ENCODE measurements at places on chromosomes 11 and 22. TPM values are rescaled to one million over a fixed set of nuclear protein-coding genes. Genes with fewer than 3 reads are reported as not detected.

The SLC17A6 gene
- total RNA-seq: not detected

The MRGPRF gene
- total RNA-seq: 5.9 TPM

The CDC42BPG gene
- 14.9 TPM for total RNA-seq

The OR52I1 gene
- not detected for total RNA-seq

The DNAJC4 gene
- 23.6 TPM for total RNA-seq

The GRIA4 gene
- 27.7 TPM for total RNA-seq

The PTPRCAP gene
- 9.2 TPM for total RNA-seq

The RAG2 gene
- total RNA-seq: not detected

The MAPK8IP2 gene
- 1.9 TPM for total RNA-seq

The F2 gene
- total RNA-seq: not detected

The PRG2 gene
- total RNA-seq: 1.1 TPM

The ZDHHC24 gene
- total RNA-seq: 12.9 TPM

The SLCO2B1 gene
- total RNA-seq: 23.9 TPM

The CARD18 gene
- total RNA-seq: not detected

The MS4A1 gene
- total RNA-seq: 1.6 TPM

The PRG3 gene
- not detected for total RNA-seq

DNA sequence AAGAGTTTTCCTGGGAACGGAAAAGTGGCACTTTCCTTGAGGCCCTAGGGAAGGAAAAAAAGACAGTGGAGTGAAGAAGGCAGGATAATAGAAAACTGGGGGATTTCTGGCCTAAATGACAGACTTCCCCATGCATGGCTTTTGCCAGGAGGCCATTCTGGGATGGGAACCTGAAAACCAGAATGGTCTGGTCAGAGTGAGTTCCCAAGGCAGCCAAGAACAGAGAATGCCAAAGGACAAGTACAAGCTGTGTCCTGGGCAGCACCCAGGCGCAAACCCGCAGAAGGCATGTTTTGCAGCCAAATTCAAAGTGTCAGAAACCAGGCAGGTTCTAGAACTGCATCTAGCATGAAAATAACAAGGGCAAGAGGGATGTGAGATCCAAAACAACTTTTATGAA is 162.4 kb downstream of the SPON1 start:
- peak; percentile 40 for DNase-seq

GRCh38 chr11:106497822-106498221 is 420.4 kb downstream of the AASDHPPT start:
- DNase-seq: no peak

DNA sequence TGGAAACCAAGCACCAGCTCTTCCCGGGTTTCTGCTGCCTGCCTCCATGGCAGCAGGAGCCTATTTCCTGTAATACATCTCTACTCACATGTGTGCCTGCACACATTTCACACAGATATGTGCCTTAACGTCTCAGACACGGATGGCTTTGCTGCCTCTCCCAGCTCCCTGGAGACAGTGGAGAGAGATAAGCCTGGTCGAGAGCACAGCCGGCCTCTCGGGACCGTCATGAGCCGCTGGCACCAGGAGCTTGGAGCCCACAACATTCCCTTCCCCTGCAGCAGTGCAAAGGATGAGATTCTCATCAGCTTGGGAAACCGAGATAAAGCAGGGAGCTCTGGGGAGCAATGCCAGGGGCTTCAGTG is 587.7 kb downstream of the BRD1 start:
- DNase-seq: no peak

- DNase-seq: no peak
These were observed 3.4 kb downstream of the YPEL4 start for GRCh38 chr11:57646194-57646798.

- DNase-seq: no peak
These were observed 189.3 kb downstream of the MIAT start for GRCh38 chr22:26846645-26847044.

DNA sequence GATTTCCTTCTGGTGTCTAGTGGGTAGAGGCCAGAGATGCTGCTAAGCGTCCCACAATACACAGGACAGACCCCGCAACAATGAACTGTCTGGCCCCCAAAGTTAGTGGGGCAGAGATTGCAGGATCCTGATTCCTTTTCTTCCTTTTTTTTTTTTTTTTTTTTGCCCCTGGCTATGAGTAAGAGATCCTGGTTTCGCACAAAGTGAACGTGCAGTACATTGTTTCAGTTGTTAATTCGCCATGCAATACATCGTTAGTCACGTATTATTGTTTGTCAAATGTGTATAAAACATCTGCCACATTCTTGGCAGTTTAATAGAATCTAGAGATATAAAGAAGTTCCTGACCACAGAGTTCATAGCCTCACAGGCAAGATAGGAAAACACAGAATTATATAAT is 20.2 kb downstream of the ST3GAL4 start:
- peak; percentile 10 for DNase-seq

GRCh38 chr11:118108513-118108912 is 21.8 kb upstream of the SMIM35 start:
- DNase-seq: no peak

DNA sequence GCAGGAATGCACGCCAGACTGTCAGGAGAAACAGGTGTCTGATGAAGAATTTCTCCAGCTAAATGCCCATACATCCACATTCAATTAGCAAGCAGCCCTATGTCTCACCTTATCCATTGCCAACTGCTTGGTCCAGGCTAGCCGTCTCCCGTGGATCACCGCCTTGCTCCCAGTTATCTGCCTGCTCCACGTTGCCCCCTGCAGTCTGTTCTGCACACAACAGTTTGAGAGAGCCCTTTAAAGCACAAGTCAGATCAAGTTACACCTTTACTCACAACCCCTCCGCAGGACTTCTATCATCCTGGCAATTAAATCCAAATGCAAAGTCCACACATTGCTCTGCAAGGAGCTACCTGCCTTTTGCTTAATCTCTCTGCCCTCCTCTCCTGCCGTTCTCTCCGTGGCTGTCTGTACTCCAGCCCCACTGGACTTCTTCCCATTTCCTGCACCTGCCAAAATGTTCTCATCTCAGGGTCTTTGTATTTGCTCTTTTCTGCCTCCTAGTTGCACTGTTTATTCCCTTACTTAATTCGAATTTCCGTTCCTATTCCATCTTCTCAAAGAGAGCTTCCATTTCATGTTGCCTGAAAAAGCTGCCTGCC is 185.3 kb upstream of the LARGE1 start:
- DNase-seq: no peak

GRCh38 chr11:109680127-109680526 is 258.1 kb downstream of the C11orf87 start:
- no peak for DNase-seq

DNA sequence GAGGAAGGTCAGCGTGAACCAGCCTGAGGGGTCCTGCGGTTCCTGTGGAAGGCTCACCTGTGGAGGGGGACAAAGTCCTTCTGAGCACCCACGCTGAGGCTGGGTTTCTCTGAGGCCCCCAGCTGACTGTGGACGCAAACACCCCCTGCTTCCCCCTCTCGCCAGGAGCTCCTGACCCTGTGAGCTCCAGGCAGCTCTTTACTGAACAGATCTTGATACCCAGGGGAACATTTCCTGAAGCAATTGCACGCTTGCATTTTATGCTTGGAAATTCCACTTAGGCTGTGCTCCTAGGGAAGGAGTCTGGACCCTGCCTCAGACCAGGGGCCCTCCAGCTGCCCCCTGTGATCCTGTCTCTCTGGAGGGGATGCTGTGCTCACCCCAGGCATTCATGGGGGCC is 454.2 kb upstream of the B3GAT1 start:
- DNase-seq: no peak

- no peak for DNase-seq
These were observed 686 bp downstream of the USP2 start for GRCh38 chr11:119380827-119381180.

- peak; percentile 98 for DNase-seq
These were observed at the start of gene TNKS1BP1 for GRCh38 chr11:57324886-57325734. TNKS1BP1 (minus strand) TSS chr11:57324952; CDS start chr11:57321885, 3,067 bp downstream.

- peak; percentile 45 for DNase-seq
These were observed 18.6 kb upstream of the SCN2B start for GRCh38 chr11:118194835-118195627.

DNA sequence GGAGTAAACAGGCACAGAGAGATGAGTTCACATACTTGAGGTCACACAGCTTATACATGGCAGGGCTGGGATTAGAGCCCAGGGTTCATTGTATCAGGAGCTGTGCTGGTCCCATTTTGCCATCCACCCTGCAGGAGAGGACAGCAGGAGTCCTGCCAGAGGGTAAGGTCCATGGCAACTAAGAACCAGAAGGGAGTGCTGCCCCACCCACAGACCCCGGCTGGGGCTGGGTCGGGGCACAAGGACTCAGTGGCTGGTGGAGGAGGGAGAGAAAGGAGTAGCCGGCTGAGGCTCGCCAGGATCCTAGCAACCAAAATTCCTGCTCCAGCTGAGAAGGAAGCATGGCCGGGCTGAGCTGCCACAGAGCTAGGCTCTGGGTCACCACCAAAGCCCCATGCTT is 25.9 kb upstream of the TP53I11 start:
- DNase-seq: no peak

GRCh38 chr11:82927264-82927880 is 25.8 kb downstream of the DDIAS start:
- no peak for DNase-seq

DNA sequence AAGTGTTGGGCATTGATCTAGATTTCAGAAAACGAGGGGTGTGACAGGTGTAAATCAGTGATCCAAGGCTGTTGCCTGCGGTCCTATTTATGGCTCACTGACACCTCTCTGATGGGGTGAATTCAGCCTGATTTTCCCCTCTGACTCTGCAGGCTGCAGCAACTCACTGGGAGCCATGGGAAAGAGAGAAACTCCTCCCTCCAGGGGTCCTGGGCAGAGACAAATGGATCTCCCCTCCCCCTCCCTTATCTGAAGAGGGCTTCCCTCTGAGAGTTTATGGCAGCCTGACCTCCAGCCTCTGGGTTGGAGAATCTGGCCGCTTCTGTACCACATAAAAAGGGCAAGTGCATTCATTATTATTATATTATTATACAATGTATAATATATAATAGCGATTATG is 1.8 kb upstream of the PKNOX2 start:
- no peak for DNase-seq

DNA sequence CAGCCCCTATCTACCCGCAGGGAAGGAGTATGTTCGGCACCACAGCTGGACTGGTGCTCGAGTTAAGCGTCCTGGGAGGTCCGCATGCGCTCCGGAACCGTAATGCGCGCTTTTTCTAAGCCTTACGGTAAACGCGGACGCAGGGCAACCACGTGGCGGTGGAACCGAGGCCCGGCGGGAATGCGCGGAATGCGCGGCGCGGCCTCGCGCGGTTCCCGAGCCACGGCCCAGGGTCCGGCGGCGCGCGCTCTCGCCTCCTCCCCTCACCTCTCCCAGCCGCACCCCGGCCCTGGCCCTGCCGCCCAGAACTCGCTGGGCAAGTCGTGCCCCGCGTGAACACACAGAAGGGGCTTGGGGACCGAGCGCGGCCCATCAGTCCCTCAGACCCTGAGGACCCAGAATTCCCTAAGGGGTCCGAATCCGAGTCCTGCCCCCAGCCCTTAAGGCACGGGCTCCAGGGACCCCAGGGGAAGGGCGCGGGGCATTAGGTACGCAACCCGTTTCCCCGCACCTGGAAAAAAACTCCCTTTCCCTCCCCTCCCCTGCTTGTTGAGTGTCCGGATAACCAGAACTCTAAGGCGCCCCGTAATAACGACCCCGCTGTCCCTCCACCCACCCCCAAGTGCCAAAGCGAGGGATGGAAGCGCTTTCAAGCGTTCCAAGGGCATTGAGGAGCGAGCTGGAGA is 4.3 kb upstream of the CCND1 start:
- DNase-seq: no peak

GRCh38 chr11:36073411-36074203 is 129.7 kb downstream of the LDLRAD3 start:
- DNase-seq: no peak

- DNase-seq: no peak
These were observed 16.0 kb downstream of the FAM83F start for GRCh38 chr22:40010746-40011145.

DNA sequence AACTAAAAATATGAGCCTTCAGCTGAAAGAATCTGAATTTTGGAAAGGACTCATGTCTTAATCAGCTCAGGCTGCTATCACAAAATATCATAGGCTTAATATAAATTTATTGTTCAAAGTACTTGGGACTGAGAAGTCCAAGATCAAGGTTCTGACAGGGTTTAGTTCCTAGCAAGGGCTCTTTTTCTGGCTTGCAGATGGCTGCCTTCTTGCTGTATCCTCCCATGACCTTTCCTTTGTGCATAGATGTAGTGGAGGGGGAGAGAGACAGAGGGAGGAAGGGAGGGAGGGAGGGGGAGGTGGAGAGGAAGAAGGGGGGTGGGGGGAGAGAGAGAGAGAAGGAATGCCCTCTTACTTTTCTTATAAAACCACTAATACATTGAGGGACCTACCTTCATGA is 306.8 kb upstream of the DDI1 start:
- no peak for DNase-seq

- DNase-seq: no peak
These were observed 8.2 kb upstream of the MAFF start for GRCh38 chr22:38193580-38193979.

- peak; percentile 75 for DNase-seq
These were observed 27.3 kb downstream of the ARHGEF17 start for GRCh38 chr11:73335204-73335923.

GRCh38 chr11:65383778-65384177 is 1.3 kb upstream of the SLC25A45 start:
- no peak for DNase-seq

- DNase-seq: no peak
These were observed 212.3 kb upstream of the NCAM1 start for GRCh38 chr11:112748713-112749543.

DNA sequence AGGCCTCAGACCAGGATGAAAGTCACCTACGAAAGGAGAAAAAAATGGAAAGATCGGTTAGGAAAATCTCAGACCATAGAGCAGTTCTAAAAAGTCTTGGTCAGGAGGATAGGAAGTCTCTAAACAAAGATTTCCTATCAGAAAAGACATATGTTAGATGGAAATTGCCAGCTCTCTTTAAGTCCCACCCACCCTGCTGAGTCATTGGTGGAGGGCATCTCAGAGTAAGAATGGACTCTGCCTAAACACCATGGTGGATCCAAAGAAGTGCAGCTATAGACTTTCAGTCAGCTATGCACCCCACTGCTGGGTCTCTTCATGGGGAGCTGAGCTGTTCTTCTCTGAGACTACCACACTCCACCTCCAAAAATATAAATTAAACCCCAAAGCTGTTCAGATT is 3.7 kb downstream of the OR8B2 start:
- no peak for DNase-seq

DNA sequence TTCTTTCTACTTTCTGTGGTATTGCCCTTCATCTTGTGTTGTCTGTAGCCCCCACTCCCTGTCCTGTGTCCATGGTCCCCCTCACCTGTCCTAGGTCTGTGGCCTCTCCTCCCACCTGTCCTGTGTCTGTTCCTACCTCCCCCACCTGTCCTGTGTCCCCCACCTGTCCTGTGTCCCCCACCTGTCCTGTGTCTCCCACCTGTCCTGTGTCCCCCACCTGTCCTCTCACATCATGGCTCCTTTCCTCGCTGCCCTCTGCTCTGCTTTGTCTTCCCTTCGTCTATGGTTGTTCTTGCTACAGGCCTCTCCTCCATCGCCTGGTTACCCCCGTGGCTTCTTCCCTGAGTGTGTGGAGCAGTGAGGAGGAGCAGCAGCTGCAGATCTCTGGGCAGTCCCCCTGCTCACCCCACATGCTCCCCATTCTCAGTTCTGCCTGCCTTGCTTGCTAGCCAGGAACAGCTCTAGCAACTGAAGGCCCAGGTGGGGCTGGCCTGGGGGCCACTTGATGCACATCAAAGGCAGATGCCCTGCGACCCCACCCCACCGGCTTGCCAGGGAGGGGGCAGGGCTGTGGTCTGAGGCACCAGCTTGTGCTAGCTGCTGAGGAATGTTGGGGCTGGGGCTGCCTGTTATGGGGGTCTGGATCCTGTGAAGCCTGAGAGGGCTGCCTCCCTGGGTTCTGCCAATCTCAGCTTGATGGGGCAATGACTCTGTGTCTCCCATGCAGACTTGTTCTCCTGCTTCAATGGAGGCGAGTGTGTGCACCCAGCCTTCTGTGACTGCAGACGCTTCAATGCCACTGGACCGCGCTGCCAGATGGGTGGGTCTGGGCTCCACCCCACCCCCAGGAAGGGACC is 5.6 kb downstream of the OTOG start:
- no peak for DNase-seq

All from breast epithelium (tissue), 4 donors.